Hematopoietic multipotent progenitor cell treated with erythropoietin and hydrocortisone succinate and interleukin-3 and kit ligand, for 17 days (in vitro differentiated cells): ENCODE measurements at places on chromosomes 5 and 9.

DNA sequence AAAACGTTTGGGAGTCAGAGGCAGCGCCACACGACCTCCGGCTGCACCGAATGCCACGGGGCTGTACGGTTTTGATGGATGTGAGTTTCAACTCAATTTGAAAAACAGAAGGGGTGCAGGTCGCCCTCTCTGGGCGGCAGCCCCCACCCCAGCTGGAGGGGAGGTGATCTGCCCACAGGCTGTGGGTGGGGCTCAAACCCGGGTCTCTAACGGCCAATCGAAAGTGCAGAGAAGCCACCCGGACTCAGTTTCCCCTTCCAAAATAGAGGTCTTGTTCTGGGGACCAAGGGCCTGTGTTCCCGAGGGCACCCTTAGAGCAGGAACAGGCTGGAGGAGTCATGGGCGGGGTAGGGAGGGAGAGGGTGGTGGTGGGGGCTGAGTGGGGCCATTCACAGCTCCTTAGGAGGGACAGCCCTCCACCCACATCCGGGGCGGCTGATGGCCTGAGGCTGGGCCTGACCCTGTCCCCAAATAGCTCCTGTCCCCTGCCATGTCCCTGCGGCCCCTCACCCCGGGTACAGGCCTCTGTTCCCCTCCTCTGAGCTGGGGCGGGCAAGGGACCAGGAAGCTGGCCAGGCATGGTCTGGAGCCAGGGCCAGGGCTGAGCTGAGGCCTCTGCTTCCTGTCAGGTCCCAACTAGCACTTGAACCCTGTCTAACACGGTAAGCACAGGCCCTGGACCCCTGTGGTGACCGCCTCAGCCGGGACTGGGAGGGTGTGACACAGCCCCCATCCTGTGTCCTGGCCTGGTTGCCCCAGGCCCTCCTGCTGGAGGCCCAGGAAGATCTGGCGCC, 22.6 kb upstream of the NOTCH1 start:
- no peak for DNase-seq

DNA sequence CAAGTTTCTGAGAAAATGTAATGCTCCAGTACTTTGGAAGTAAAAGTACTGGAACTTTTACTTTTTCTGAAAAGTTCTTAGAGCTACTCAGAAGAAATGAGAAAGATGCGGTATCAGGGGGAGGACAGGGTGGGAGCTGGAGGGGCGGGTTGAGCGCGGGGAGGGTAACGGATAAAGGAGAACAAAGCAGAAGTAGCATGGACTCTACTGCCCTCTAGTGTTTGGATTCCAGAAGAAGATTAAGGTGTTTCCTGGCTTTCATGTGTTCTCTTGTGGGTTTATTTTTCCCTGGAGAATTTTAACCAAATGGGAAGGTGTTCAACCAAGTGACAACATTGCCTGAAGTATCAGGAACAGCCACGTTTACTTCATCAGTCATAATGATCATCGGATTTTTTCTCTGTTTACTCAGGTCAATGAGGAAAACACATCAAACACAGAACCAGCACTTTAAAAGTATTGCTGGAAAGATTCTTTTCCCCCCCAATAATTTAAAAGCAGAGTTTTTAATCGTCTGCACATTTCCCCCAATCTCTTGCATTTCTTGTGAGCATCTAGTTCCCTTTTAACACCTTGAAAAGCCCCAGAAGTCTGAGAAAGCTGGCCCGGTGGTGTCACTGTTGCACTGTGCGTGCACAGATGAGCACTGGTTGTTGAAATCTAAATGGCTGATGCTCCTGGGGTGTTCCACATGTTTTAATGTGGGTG, 190.6 kb downstream of the MPDZ start:
- peak; percentile 8 for DNase-seq

DNA sequence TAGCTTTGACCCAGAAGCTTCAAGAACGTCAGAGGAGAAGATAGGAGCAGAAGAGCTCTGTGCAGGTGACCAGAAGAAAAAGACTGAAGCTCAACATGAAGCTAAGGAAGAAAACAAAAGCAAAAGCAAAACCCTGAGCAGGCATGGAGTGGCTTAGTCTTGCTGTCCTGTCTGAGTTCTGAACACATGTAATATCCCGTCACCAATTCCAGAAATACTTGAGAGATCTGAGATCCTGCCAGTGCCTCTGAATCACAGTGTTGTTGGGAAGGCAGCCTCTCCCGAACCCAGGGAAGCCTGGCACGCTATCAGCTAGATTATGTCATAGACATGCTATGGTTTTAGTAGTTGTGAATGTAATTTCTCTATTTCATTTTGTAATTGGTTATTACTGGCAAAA, 235.7 kb downstream of the ICE1 start:
- DNase-seq: no peak

DNA sequence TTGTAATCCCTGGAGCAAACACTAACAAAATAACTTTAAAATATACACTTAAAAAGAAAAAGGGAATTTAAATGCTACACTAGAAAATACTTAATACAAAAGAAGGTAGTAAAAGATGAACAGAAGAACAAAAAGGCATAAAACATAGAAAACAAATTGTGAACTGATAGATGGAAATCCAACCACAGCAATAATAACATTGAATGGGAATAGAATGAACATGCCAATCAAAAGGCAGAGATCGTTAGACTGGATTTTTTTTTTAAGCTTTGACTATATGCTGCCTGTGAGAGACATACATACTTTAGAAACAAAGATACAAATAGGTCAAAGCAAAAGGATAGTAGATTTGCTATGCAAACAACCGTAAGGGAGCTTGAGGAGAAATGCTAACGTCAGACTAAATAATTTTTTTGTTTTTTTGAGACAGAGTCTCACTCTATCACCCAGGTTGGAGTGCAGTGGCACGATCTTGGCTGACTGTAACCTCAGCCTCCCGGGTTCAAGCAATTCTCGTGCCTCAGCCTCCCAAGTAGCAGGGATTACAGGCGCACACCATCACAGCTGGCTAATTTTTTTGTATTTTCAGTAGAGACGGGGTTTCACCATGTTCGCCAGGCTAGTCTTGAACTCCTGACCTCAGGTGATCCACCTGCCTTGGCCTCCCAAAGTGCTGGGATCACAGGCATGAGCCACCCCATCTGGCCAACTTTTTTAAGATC, 6.5 kb downstream of the ABO start:
- no peak for DNase-seq

DNA sequence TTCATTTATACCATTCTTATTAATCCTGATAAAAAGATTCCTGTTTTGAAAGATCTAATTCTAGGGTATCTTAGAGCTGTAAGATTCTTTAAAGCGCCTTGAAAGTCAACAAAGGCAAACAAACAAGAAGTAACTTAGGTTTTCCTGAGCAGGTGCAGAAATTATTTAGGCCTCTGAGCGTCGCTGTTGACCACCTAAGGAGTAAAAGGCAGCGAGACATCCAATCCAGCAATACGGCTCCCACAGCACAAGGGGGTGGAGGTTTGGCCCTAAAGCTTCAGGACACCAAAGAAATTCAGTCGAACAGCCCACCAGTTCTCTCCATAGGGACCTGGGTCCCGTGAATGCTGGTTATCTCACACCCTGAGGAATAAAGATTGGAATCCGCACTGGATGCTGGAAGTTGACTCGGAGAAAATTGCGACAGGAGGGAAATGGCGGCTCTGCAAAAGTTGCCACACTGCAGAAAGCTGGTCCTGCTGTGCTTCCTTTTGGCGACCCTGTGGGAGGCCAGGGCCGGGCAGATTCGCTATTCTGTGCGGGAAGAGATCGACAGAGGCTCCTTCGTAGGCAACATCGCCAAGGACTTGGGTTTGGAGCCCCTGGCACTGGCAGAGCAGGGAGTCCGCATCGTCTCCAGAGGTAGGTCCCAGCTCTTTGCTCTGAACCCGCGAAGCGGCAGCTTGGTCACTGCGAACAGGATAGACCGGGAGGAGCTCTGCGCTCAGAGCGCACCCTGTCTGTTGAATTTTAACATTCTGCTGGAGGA, at the start of gene PCDHGA2:
TSS of gene PCDHGA2 (plus strand) at position 223 of the 769 bp plus-strand sequence.
- DNase-seq: no peak

DNA sequence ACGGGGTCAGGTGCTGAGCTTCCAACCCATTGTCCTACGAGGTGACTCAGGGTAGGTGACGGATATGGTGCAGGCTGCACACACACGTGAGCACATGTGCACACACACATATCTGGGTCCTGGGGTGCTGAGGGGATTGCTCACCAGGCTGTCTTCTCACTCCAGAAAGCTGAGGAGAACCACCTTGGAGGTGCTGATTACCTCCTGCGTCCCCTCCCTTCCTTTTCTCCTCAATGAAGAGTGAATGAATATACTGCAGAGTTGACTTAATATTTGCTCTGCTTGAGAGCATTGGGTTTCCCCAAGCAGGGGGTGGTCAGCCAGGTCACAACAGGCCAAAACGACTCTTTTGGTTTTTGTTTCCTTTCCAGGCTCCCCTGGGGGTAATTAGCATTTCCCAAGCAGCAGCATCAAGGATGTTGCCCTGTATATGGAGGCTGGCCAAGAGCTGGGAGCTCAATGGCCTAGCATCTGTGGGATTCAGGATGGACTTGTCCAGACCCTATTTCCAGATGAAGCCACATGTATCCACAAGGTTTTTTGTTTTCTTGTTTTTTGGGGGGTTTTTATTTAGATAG, 49.7 kb downstream of the PDZD2 start:
- no peak for DNase-seq

DNA sequence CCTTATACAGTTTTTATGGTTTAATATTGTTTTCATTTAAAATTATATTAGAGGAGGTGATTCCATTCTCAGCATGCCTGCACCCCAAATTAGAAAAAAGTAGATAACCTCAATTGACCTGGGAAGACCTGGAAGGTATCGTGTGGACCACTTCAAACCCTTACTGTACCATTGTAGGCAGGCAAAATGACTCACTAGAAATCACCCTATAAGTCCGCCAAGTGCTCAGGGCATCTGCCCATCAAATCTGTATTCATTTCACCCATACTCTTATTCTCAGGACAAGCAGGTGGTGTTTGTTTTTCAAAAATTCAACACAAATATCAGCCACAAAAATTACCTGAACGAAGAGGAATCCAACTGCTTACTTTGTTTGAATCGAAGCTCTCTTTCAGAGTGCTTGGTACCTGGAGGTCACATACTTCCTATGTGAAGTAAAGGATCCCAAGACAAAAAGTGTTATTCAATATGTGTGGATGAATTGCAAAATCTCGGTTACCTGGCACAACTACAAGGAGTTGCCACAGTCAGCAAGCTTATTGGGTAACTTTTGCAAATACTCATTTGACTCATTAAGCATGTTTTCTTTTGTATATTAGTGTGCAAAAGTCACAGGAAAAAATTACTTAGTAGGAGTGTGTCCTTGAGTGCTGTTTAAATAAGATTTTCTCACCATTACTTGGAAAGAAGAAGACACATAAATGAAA, 216.2 kb downstream of the ENC1 start:
- no peak for DNase-seq

- no peak for DNase-seq
Observed at GRCh38 chr5:138980441-138980840, 105.3 kb upstream of the LRRTM2 start.

DNA sequence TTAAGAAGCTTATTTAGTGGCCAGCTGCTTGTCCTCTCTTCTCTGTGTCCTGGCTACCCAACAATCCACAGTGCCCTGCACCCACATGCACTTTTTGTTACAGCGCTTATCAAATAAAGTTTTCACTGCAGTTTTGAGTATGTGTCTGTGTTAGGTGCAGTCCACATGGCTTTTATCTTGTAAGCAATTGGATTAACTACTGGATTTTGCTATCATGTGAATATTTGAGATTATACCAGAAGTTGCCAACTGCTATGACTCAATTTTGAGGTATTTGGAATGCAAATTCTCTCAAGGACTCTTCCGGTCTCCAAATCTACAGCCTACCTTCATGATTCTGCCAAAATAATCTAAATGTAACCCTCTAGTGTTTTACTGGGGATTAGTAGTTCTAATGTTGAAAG, 690.2 kb downstream of the NR2F1-AS1 start:
- no peak for DNase-seq

GRCh38 chr5:102958481-102959011, 161.4 kb downstream of the GIN1 start:
- DNase-seq: no peak

DNA sequence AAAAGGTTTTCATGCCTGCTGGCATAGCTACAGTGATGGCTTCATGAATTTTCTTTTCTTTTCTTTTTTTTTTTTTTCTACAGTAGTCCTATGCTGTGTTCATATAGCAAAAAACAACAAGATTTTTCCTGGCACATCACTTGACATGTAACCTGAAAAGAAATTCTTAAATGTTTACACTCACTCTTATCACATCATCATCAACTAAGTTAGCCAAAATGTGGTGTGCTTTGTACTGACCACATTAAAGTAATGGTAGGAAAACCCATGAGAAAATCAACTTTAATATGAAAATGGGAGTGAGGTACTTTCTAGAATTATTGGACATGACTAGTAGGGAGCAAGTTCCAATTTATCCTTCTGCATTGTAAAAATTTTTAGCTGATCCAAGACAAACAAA, 146.7 kb downstream of the SSBP2 start:
- DNase-seq: no peak

- no peak for DNase-seq
Observed at GRCh38 chr5:35781181-35781790, 75.4 kb upstream of the IL7R start.

GRCh38 chr5:146732962-146733361, 145.6 kb downstream of the PPP2R2B start:
- no peak for DNase-seq

GRCh38 chr9:108636013-108636412, 219.8 kb downstream of the ACTL7B start:
- DNase-seq: no peak

DNA sequence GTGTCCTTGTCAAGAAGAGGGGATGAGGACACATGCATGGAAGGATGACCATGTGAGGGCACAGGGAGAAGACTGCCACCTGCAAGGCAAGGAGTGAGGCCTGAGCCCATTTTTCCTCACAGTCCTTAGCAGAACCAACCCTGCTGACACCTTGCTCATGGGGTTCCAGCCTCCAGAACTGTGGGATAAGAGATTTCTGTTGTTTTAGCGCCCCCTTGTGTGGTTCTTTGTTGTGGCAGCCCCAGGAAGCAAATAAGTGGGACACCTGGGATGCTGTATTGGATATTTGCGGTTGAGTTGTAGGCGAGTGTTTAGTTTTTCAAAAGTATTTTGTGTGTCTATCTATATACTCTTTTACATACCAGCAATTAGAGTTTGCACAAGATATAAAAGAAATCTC, 206.4 kb downstream of the NXNL2 start:
- no peak for DNase-seq
